ENCODE measurements at places on chromosomes 4 and X.

- no peak for DNase-seq
Observed at GRCh38 chr4:108763226-108763593, 357 bp upstream of the ETNPPL start.

- no peak for DNase-seq
Observed at GRCh38 chrX:18278449-18278848, 57.8 kb upstream of the BEND2 start.

DNA sequence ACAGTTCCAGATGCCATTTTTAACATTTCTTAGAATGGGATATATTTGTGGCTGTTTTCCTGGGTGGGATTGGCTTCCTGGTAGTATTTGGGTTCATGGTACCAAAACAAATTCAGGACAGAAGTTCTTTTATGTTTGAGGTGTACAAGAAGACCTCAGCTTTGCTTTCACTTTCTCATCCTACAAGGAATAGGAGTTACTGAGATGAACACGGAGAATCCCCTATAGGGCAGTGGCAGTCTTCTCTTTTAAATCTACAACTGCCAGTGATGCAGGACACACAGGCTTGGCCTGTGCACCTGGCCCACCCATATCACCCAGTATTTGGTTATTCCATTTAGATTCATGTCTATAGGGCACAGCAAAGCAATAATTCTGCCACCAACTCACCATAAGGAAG lies 35.2 kb downstream of the SLC10A7 start:
- peak; percentile 6 for DNase-seq

DNA sequence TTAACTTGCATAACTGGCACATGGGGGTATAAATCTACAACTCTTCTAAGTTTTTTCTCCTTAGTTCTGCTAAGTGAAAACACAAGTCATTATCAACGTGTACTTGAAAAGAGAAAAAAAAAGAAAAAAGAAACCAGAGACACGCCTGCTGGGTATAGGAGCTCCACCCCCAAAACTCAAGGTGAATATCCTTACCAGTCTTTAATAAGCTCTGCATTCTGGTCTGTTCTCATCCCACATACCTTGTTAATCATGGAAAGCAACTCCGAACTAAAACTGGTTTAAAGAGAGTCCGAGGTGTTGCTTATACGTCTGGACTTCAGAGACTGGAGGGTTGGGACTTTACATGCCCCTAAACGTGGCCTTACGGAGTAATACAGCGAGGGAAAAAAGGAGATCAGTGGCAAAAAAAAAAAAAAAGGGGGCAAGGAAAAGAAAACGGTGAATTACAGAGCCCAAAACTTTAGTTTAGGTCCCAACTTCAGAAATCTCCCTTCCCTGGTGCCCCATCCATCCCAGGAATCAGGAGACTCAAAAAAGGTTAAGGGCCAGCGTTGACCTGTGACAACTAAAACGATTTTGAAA lies 1.0 kb downstream of the PGRMC2 start:
- DNase-seq, result peak; percentile 54

- no peak for DNase-seq
Observed at GRCh38 chr4:72919464-72919863, 150.1 kb downstream of the COX18 start.

DNA sequence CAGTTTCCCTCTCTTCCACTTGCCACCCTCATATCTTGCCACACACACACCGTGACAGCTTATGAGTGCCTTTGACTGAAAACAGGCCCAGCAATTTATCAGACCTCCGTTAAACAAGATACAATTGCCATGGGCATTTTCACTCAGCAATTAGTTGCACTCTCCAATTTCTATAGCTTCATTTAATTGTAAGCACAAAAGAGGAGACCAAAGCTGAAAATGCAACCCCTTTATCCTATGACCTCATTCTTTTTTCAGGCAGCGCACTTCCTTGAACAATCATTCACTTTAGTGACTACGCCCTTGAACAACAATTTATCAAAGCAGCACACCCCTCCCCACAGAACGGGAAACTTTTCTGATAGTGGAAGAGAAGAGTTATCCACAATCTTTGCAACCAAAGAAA lies 4.1 kb downstream of the POF1B start:
- DNase-seq, result no peak

- no peak for DNase-seq
Observed at GRCh38 chr4:120841580-120841979, 80.9 kb downstream of the PRDM5 start.

DNA sequence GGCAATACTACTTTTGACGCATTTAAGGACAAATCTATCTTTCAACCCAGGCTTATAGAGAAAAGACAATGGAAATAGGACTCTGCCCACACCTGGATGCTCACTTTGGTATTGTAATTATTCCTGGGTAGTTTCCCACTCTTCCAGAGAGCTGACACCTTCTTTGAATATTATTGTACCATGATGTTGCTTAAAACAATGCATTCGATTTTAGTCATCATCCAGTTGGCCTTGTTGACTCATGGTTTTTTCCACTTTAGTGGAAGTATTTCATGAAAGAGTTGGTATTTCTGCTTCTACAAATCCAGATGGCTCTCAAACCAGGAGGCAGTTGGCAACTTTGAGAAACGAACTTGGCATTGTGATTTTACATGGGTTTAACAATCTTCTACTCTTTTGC lies 124.2 kb downstream of the ENOX2 start:
- no peak for DNase-seq

GRCh38 chr4:120158841-120159463 lies 92.3 kb upstream of the MAD2L1 start:
- no peak for DNase-seq

- DNase-seq, result no peak
Observed at GRCh38 chr4:106034220-106034619, 138.9 kb downstream of the NPNT start.

GRCh38 chr4:92099861-92100260 lies 203.9 kb upstream of the GRID2 start:
- no peak for DNase-seq

DNA sequence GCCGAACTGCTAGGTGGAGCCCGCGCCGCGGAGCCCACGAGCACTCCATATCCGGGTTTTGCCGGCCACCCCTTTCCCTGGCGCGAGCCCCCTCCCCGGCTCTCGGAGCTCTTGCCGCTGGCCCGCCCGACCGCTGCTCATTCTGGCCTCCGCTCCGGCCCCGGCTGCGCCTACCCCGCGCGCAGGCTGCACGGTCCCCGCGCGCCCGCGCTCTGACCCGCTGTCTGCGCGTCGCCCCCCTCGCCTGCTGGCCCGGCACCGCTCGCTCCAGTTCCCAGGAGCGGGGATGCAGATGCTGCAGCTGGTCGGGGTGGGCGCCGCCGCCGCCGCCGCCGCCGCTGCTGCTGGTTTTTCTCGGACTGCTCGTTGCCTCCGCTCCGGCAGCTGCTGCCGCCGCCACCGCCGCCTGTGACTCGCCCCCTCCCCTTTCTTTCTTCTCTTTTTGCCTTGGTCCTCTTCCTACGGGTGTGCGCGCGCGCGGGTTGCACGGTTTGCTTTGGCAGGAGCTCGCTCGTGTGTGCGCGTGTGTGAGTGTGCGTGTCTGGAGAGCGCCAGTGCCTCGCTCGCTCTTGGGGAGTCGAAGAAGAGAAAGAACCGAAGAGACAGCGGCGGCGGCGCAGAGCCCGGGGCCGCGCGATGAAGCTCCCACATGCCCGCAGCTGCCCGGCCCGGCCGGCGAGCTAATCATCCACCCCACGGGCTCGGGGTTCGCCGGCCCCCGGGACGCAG lies at the start of gene ADGRL3:
TSS of gene ADGRL3 (plus strand) at position 140 of the 729 bp plus-strand sequence.
- DNase-seq, result no peak

DNA sequence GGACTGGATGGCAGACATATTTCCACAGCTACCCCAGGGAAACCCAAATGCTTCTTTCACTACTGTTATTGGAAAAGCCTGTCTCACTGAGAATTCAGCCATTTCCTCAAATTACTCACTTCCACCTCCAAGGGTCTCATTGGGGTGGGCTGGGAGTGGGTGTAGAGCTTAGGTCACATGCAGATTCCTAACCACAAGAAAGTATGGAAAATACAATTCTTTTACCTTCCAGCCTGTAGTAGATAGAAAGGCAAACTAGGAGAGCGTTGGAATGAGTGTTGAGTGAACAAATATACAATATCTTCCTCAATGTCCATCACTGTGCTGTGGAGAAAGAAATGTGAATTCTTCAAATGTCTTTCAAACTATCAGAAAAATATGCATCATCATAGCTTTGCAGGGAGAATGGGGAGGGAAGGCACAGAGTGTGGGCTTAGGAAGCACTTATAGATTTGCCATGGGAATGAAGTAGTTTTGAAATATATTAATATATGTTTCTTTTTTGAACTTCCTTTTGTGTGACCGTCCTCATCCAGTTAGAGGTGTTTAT lies 245.3 kb upstream of the JADE1 start:
- no peak for DNase-seq

GRCh38 chrX:15567267-15567666 lies 33.5 kb downstream of the ACE2 start:
- DNase-seq, result no peak

DNA sequence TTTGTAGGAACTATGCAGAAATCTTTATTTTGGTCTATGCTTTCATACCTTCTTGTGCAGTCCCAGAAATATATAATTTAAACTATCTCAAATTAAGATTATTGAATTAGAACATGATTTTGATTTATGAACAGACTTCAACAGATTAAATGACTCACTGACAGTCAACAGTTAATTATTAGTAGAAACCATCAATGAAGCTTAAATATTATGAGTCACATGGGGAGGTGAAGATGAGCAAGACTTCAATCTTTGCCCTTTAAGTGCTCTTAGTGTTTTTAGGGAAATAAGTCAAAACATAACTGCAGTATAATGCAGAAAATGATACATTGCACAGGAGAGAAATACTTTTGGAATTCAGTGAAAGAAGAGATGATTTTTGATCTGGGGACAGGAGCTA lies 81.5 kb upstream of the BMP3 start:
- DNase-seq, result no peak

DNA sequence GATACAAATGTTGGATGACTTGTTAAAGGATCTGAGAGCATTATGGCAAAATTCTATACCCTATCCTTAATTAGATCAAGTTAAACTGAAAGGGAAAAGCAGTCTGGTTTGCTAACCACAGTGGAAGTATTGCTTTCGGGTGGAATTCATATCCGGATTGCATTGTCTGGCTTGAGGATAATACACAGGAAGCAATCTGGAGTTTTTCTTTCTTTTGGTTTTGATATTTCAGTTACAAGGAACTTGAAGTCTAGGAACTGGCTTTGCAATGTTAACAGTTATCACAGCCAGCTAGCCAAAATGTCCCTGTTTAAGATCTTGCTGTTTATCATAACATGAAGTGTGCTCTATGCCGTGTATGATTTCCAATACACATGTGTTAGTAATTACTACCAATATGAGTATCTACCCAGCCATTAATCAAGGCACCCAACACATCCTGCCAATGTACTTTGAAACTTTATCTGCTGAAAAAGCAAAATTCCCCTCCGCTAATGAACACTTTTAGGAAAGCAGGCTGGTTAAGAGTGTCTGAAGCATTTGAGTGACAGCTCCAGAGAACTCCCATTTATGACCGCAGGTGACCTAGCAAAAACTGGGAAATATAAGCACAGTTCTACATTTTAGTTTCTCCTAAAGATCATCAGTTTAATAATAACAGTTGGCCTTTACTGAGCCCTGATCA lies 146.4 kb downstream of the PALLD start:
- DNase-seq, result no peak

DNA sequence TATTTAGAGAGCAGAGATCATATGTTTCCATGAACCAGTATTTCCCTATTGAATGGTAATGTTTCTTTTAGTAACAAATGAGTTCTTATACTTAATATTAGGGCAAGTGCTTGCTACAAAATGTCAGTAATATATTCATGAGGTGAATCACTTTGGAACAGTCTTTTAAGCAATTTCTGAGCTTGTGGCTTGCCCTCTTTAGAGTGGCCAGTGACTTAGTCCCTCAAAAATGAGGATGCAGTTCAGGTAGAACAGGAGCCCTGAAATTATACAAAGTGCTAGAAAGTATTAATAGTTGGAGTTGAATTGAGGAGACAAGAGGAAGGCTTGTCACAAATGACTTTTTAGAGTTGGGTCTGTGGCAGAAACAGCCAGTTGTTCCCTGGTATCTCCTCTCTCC lies 53.4 kb upstream of the PITX2 start:
- no peak for DNase-seq

GRCh38 chr4:68462691-68463090 lies 15.4 kb downstream of the TMPRSS11E start:
- DNase-seq, result no peak

GRCh38 chrX:51893931-51894696 lies 691 bp downstream of the MAGED1 start:
- DNase-seq, result no peak

- DNase-seq, result no peak
Observed at GRCh38 chr4:2593003-2593402, 56.6 kb downstream of the FAM193A start.

DNA sequence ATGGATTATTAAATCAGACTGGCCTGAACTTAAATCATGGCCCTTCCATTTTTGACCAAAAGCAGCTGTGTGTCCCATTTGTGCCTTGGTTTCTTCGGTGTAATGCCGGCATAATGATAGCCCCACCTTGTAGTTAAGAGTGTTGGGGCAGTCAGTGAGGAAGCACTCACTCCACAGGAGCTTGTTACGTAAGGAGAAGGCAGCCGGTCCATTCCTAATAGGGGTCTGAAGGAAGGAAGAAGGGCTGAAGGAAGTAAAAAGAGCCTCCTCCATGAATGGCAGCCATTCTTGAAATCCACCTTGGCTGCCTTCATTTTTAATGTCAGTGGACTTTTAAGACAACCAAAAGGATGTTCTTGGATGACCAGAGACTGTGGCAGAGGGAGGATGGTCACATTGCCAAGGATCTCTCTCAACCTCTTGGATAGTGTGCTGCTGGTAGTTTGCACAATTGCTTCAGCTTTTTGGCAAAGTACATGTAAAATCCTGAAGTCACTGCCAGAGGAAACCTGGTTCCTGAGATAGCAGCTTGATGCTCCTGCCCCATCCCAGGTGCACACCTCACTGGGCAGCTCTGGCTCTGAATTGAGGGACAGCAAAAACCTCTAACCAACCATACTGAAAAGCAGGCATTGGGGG lies 113.5 kb downstream of the PTTG2 start:
- DNase-seq, result no peak

GRCh38 chr4:152601156-152601555 lies 65.3 kb upstream of the FBXW7 start:
- DNase-seq, result no peak

DNA sequence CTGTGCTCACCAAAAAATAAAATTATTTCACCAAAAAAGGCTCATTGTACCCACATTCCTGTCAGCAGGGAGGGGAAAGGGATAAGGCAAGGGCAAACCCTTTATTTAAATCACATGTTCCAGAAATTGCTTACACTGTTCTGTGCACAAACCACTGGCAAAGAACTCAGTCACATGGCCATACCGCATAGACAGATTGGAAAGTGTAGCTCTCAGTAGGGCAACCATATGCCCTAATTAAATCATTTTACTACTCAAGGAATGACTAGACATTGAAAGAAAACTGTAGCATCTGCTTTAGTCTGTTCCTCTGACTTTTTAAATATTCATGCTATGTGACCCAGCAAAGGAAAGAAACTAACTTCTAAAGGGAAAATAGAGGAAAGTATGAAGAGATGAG lies 119.2 kb upstream of the FAM241A start:
- no peak for DNase-seq

DNA sequence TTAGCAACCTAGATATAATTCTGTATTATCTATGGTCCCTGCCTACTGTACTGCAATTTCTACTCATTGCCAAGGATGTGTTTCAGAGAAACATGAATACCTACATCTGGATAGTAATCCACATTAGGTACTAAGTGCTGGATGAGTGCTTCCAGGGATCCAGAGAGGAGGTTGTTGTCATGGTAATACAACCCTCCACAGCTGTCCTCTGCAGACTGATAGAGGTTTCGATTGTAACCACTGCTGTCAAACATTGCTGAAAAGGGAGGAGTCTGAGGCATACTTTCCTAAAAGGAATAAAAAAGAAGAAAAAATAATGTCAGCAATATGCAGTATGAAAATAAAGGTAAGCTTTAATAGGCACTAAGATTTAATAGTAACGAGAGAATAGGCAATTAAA lies 12.5 kb downstream of the RASGEF1B start:
- DNase-seq, result no peak

Data from CD4-positive, alpha-beta T cell treated with Interleukin-21 for 1 hour (primary cell).